Stimulated activated CD4-positive, alpha-beta T cell treated with anti-CD3 and anti-CD28 coated beads, TNF-alpha, amount 100 ng/mL, for 24 hours (primary cell): ENCODE measurements at places on chromosomes 5 and 9.

DNA sequence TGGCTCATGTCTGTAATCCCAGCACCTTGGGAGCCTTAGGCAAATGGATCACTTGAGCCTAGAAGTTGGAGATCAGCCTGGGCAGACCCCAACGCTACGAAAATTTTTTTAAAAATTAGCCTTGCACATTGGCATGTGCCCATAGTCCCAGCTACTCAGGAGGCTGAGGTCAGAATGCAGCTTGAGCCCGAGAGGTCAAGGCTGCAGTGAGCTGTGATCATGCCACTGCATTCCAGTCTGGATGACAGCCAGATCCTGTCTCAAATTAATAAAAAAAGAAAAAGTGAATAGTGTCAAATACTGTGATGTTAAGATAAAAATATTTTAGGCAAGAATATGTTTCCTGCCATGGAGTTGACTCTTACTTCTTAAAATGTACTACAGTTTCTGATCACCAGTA is 5.3 kb downstream of the FBN2 start:
- DNase-seq = no peak

GRCh38 chr5:169831331-169831730 is 149.0 kb downstream of the INSYN2B start:
- no peak for DNase-seq

- DNase-seq = no peak
Measured at GRCh38 chr9:82799286-82799685, 263.7 kb downstream of the RASEF start.

- no peak for DNase-seq
Measured at GRCh38 chr5:142830241-142831008, 60.2 kb downstream of the ARHGAP26 start.

GRCh38 chr5:34841816-34842215 is 2.9 kb downstream of the TTC23L start:
- DNase-seq = no peak

- no peak for DNase-seq
Measured at GRCh38 chr9:91714874-91715615, 235.0 kb downstream of the ROR2 start.

DNA sequence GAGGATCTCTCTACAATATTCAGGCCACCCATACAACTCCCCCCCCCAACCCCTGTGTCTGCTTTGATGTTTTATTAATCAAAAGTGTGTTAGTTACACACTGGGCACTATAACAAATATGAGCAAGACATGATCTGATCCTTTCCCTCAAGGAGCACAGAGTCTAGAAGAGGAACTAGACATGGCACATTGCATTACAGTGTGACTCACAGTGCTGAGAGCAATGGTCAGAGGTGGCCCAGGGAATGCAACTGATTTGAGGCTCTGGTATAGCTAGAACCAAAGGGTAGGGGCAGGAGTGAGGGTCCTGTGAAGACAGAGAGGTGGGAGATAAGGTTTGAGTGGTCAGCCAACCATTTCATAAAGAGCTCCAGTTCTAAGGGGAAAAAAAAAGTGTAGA is 539.2 kb downstream of the ACTL7B start:
- no peak for DNase-seq
